ENCODE measurements at places on chromosomes 7 and 10. TPM values are rescaled to one million over a fixed set of nuclear protein-coding genes. Genes with fewer than 3 reads are reported as not detected.

Gene ELN
- polyA plus RNA-seq, result 63.7 TPM

GRCh38 chr7:101114492-101114891 is 12.4 kb upstream of the SERPINE1 start:
- DNase-seq, result no peak

Gene SNCG
- 39.2 TPM for polyA plus RNA-seq

Gene VGF
- 0.10 TPM for polyA plus RNA-seq

DNA sequence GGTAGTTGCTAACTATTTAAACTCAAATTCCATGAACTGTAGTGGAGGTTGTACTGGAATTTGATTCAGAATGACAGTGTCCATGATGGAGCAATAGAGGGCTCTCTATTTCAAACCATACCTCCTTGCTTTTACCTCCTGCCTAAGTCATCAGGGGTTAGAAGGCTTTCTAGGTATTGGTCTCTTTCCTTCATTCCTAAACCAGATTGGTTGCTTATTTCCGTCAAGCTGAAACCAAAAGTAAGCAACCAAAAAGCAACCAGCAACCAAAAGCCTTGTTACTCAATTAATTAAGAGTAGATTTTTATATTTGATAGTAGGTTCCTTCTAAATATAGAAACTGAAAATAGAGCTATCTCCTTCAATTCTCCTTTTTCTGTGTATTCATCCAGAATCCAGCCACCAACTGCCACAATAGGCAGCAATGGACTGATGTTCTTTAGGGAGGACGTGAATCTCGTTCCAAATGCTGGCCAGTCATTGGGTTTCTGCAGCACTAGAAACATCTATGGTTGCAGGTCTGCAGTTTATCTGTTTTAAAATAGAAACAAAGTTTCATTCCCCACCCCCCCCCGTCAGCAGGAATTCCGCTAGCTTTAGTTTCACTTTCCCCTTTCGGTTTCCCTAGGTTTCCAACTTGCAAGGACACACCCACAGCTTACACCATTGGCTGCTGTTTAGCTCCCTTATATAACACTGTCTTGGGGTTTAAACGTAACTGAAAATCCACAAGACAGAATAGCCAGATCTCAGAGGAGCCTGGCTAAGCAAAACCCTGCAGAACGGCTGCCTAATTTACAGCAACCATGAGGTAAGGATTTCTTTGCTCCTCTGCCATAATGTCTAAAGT is at the start of gene IFIT1:
Gene IFIT1, plus strand, starts transcription at position 717 of the 850 bp plus-strand sequence. Its CDS starts 90 bp downstream, at position 807.
- DNase-seq, result no peak

GRCh38 chr7:137287651-137288258 is 55.8 kb downstream of the PTN start:
- no peak for DNase-seq

Gene KCNH2
- polyA plus RNA-seq, result 16.5 TPM

DNA sequence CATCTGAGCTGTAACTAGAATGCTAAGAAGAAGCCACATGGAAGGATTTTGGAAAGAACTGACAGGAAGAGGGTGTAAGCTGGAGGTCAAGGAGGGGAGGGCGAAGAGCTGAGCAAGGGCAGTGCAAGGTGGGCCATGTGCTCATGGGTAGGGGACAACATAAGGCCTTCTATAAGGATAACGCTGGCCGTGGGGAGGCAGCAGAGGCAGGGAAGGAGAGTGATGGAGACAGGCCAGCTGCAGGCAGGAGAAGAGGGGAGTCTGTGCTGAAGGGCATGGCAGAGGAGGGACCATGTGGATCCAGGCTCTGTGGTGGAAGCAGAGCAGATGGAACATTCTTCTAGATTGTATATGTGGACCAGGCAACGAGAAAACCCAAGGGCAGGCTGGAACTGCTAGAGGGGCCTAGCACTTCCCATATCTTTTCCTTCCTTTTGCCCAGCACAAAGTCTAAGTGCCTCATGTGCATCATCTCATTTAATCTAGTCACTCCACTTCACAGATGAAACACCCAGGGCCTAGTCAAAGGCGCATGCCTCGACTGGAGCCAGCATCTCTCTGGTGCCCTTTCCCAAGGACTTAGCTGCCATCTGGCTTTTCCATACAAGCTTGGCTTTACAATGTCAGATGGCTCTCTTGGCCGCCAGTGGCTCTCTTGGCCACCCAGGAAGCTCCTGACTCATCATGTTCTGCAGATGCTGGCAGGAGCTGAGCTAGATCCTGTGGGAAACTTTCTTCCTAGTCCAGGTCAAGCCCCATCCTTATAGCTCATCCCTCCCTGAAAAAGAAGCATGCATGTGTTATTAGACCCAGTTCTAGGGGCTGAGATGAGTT is 6.6 kb downstream of the LRRC18 start:
- DNase-seq, result no peak

DNA sequence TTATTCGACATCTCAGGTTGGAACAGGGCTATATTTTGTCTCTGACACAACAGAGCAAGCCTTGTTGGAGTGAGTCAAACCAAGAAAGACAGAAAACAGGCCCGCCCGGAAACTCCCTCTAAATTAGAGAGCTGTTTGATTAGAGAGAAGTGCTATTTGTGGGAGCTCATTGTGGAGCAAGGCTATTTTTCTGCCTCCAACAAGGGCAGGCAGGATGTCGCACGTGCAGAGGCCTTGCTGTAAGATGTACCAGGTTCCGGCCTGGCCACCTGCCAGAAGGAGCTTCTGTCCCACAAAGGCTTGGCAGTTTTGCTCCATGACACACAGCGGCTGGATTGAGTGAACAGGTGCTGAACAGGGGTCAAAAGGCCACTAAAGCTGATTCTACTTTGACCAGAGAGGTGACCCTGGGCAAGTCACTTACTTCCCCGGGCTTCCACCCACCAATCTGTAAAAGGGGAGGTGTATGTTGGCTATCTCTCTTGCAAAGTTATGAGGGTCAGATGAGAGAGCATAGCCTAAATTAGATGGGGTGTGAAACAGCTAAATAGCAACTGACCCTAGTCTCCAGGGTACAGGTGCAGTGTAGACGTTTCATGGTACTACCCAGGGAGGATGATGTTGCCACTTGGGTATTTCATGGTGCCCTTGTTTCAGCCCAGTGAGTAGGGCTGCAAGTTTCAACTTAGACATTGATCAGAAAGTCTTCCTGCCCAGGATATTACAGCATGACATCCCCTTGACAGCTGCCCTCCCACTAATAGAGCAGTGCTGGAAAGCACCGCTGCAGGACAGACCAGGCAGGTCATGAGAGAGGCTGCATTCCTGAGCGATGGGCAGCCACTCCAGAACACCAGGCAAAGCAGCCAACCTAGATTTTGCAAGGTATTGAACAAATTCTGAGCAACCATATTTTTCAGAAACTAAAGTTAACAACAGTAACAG is 62.0 kb downstream of the VSTM4 start:
- no peak for DNase-seq

DNA sequence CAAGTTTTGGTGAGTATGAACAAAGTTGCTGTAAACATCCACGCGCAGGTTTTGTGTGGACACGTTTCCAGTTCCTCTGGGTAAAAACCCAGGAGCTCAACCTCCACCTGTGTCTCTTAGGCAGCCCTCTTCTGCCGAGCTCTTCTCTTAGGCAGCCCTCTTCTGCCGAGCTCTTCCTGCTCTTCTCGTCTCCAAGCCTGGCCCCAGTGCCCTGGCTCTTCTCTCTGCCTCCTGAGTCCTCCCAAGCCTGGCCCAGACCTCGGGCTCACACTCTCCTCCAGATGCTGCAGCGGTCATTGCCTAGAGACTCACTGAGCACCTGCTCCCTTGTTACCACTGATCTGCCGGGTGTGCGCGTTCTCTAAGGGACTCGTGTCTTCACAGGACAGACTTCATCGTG is 38.7 kb upstream of the BNIP3 start:
- no peak for DNase-seq

DNA sequence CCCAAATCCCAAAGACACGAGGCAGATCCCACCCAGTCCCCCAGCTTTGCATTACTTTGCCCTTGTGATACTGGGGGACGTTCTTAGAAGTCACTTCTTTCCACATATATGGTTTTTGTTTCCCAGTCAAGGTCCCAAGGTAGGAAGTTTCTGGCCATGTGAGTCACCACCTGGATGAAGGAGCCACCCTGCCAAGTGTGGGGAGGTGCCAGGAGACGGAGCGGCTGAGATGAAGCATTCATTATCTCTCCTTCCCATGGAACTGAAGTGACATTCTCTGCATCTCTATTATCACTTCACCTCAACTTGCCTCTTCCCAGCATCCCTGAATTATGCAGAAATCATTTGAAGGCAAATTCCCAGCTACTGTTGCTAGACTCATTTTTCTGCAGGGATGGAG is 136.2 kb upstream of the INSYN2A start:
- DNase-seq, result no peak

DNA sequence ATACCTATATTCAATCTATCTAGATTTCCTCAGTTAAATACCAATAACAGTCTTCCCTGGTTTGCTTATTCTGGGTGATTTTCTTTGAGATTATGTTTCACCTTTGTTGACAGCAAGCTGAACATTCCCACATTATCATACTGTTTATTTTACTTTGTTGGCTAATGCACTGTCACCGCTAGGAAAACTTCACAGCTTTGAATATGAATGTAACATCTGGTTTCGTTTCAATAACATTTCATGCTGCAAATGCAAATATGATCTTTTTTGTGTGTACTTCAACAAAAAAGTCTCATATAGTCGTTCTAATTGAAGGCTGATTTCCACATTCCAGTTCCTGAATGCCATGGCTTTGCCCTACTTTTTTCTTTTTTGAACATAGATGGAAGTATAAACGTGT is 946.3 kb upstream of the GHITM start:
- no peak for DNase-seq

GRCh38 chr7:36260481-36260880 is 107.4 kb downstream of the EEPD1 start:
- no peak for DNase-seq

Gene PSAP
- polyA plus RNA-seq, result 853 TPM

- DNase-seq, result no peak
These were observed 376.9 kb upstream of the MYO3A start for GRCh38 chr10:25557136-25557535.

GRCh38 chr10:132587175-132587574 is 49.6 kb downstream of the INPP5A start:
- DNase-seq, result no peak

DNA sequence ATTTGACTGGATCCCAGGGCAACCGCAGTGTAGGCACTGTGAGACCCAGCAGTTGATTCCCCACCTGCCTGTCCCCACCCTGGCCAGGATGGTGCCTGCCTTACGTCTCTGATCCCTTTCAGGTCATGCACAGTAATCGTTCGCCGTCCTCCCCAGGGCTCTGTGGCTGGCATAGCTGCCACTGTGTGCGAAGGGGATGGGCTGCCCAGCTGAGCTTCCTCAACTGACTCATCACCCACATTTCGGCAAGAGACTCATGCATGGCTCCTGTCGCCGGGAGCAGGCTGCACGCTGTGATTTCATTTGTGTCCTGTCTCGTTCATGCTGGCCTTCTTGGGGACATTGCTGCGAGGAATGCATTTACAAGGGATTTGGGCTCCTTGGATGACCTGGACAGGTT is 252.4 kb downstream of the KLF6 start:
- no peak for DNase-seq

GRCh38 chr7:10973942-10974911 is 555 bp downstream of the PHF14 start:
- no peak for DNase-seq

DNA sequence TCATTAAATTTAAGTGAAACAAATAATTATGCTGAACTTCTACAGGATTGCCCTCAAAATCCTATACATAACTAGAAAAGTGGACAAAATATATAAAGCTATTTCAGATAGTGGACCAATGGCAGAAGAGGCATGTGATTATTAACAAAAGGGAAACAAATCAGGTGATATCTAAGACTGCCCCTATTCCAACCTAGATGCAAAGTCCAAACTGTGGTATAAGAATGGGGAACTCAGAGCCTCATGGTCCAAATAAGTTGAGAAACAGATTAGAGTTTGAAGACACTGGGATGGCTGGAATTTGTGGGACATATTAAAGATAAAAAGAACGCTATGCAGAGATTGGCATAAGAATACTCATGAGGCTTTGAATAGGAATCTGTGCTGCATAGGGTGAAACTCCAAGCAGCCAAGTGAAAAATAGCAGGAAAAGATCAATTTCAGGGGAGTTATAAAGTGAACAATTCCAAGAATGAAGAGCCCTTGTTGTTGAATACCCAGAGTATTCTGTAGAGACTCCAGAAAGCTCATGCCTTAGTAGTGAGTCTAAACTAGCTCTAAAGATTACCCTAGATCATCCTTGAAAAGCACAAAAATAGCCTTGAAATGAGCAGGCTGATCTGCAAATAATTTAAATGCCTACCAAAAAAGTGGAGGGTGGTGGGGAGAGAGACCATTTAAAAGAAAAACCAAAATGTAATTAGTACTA is 152.4 kb downstream of the IMMP2L start:
- DNase-seq, result no peak

DNA sequence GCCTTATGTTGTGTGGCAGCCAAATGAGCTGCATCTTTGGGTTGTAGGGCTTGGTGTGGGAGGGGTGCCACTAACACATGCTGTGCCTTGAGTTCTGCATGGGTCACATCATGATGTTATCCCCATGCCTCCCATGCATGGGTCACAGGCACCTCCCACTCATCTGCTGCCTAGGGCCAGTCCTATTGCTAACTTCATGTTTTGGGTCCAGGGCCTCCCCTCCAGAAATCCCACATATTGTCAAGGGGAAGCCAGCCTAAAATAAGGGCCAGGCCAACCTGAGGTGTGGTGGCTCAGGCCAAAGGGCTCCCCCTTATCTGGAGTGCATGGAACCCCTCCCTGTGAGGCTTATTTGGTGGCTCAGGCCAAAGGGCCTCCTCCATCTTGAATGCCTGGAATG is 299.0 kb downstream of the RPS24 start:
- DNase-seq, result no peak

DNA sequence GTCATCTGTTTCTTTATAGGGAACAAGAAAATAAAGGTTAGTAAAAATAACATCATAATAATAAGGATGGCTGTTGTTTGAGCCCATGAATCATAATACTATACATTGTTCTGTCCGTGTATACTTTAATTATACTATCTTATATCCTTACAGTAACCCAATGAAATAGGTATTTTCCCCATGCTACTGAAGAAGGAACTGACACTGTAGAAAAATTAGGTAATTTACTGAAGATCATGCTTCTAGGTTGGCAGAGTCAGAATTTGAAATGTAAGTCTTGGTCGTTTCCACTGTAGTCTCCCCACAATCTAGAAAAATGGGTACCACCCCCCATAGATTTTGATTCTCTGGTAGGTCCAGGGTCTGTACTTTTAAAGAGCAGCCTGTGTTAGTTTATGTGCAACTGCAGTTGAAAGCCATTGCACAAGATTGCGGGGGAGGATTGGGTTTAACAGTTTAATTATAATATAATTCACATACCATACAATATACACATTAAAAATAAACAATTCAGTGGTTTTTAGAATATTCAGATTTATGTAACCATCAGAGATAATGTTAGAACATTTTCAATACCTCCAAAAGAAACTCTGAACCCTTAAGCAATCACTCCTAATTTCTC is 47.7 kb downstream of the SHOC2 start:
- no peak for DNase-seq

GRCh38 chr10:119377958-119378736 is 164.4 kb downstream of the RGS10 start:
- no peak for DNase-seq

Gene HOXA9
- polyA plus RNA-seq, result 111 TPM

Data from left renal pelvis (tissue), 4 donors.